ENCODE measurements at places on chromosomes 7 and 10.

DNA sequence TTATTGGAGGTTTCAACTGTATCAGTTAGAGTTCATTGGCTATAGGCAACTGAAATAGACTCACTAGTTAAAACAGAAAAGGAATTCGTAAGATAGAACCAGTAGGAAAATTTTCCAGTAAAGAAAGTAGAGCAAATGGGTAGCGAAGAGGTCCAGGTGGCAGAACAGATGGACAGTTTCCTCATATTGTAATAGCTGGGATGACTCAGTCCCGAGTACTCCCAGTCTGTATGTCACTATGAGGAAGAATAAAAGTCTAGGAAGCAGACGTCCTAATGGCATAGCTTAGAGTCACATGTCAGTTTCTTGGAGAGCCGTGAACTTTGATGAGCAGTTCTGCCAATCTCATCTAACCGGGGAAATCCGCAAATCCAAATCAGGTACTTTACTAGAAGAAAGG lies 95.3 kb downstream of the RNF32 start:
- DNase-seq: no peak

GRCh38 chr7:108667216-108667615 lies 97.5 kb downstream of the DNAJB9 start:
- DNase-seq: no peak

DNA sequence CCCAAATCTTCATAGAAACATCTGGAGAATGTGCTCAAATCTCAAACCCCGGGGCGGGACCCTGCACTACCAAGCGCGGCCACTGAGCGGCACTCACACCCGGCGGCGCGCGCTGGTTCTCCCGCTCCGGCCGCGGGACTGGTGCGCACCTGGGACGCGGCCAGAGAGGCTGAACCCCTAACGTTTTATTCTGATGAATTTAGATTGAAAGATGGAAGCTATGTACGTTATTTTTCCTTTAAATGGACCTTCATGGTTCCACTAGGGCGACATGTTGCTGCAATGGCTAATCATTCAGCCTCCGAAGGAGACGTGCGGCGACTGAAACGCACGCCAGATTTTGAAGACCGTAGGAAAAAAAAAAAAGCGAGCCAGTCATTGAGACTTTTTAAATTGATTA lies 107.0 kb upstream of the INSIG1 start:
- peak; percentile 42 for DNase-seq

- no peak for DNase-seq
Measured at GRCh38 chr7:2800220-2800930, 43.7 kb downstream of the GNA12 start.

DNA sequence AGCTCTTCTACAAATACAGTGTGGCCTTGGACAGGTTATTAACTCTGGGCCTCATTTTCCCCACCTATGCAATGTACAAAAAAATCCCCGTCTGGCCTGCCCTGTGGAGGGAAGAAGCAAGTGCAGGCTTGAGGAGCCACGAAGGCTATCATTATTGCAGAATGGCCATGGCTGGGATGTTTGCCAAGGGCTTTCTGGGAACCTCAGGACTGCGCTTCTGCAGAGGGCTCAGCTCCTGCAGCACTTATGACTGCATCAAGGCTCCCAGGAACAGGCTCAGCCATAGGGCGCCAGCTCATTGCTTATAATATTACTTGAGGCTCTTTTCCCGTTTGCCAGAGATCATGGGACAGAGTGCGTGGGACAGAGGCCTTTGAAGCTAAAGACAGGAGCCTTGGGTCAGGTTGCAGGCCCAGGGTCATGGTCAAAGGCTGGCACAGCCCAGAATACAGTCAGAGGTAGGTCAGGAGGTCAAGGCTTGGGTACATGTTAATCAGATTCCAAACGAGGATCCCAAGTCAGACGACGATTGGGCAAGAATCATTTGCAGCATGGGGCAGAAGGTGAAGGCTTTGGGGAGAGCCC lies 20.6 kb upstream of the C10orf105 start:
- DNase-seq: no peak

- no peak for DNase-seq
Measured at GRCh38 chr7:112908086-112908485, 117.9 kb upstream of the TMEM168 start.

GRCh38 chr10:16968416-16969041 lies 151.3 kb upstream of the RSU1 start:
- no peak for DNase-seq

DNA sequence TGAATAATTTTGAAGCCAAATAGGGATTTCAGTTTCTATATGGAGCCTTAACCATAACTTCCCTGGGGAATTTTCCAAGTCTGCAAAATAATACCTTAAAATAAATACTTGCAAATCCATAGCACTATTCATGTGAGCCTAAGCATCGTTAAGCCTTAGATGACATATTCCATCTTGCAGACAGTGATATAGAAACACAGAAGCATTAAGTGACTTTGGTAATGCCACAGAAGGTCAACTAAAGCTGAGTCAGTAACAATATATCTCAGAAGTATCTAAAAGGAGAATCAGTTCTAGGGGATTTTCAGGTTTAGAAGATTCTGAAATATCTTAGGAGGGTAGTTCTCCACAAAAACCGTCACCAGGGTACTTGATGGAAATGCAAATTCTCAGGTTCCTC lies 163.4 kb upstream of the COL1A2 start:
- no peak for DNase-seq

DNA sequence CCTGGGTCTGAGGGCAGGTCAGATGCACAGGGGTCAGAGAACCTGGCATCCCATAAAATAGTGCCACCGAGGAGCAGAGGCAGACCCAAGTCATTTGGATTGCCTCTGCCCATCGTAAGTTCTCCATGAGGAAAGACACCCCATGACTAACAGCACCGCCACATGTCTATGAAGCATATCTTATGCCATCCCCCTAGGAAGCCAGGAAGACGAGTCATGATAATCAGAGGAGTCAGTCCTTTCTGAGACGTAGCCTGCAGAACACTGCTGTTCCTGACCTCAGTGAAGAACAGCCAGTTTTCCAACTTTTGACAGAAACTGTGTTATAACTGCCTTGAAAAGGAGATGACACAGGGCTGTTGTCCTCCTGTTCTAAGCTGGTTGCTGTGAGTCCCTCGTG lies 51.2 kb downstream of the INSYN2A start:
- no peak for DNase-seq

DNA sequence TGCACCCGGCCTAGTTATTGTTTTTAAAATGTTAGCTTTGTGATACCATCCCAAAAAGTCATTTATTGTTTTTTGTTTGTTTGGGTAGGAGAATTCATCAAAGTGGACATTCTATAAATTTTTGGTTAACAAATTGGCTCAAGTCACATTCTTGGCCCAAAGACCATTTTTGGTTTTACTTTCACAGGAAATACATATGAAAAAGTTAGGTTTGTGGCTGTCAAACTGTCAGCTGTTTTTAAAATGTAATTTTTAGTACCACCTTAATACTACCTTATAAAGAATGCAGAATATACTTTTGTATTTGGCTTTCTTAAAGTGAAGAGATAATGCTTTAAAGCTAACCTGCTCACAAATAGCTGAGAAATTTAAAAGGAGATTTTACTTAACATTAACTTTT lies 25.1 kb downstream of the TMEM168 start:
- DNase-seq: no peak

DNA sequence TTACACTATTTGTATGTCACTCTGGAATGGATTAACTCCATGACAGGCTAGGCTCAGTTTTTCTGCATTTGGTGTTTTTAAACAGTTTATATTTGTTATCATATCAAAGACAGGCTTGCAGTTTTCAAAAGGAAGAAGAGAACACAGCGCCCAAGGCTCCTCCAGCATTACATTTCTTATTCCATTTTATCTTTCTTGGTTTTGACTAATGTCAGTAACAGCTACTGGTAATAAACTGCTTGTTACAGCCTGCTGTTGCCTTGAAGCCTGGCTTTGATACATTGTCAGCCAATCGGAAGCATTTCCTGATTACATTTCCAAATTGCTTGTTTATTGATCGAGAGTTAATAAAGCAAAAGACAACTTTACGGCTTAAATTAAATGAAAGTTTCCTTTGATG lies 166.0 kb upstream of the MDFIC start:
- no peak for DNase-seq

DNA sequence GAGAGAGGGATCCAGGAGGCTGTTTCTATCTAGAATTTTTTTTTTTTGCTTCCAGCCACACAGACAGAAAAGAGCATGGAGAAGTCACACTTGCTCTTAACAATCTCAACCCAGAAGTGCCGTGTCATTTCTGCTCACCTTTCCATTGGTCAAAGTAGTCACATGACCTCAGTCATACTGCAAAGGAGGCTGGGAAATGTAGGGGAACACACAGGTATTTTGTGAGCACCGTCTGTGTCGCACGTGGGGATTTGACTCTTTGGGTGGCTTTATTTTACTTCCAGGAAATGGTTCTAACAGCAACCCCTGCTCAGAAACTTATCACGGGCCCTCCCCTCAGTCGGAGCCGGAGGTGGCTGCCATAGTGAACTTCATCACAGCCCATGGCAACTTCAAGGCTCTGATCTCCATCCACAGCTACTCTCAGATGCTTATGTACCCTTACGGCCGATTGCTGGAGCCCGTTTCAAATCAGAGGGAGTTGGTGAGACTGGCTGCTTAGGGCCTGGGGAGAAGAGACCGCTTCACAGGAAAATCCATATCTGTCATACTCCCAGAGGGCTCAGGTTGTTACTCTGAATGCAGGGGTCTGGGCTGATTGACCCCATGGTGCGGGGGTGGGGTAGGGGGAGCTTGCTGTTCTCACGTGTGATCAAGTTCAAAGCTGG lies 13.1 kb upstream of the CPA1 start:
- DNase-seq: peak; percentile 11

DNA sequence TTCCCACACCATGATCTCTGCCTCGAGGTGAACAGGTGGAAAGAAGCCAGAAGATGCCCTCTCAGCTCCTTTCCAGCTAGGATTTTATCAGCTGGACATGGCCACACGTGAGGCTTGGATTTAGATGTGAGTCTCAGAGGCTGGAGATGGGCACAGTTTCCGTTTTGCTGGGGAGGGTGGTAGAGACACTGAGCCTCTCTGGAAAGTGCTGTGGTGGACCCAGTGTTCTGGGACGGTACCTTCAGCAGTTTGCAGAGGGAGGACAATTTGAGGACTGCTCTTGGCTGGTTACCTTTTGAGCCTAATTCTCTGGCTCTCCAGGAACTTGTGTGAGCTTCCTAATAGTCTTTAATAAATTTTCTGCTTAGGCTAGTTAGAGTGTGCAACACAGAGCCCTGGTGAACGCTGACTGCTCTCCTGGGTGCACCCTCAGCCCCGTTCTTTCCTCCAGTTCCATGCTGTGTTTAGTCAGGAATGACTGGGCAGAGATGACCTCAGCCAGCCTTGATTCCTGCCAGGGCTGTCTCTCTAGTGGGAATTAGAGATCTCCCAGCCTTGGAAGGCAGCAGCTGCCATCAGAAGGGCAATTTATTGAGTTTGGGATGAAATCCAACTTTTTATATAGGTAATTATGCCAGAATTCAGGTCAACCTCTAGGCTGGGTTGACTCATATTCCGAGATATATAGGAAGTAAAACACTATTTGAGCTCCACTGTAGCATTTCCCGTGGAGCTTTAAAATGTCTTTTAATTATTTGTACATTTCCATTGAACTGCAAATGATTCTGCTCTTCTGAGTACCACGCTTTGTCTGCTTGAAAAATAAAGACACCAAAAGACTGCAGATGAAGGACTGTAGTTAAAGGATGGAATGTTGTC lies 103.9 kb downstream of the GATA3 start:
- DNase-seq: no peak

GRCh38 chr7:98079891-98080648 lies 26.6 kb upstream of the LMTK2 start:
- DNase-seq: no peak

- no peak for DNase-seq
Measured at GRCh38 chr10:127992376-127992775, 85.5 kb downstream of the PTPRE start.

- no peak for DNase-seq
Measured at GRCh38 chr10:116671274-116671926, 50.6 kb downstream of the PNLIPRP2 start.

DNA sequence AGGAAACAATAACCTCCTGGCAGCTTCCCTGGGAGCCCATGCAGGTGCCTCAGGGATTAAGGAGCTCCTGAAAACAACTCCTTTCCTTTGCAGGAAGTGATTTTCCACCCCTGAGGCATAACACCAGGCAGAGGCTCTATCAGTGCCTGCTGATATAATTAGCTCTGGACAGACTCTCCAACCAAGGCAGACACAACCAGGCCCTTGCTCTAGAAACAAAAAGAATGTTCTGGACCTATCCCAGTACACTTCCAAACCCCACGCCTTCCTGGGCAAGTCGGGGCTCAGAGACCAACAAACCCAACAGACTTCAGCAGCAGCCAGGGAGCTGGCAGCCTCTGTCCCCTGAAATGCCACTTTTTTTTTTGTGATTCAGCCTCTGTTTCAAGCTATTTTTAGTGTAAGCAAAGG lies 247.1 kb downstream of the KCNMA1 start:
- no peak for DNase-seq

GRCh38 chr10:770975-771374 lies 81.5 kb upstream of the DIP2C start:
- DNase-seq: no peak

GRCh38 chr7:21758286-21758685 lies 187.4 kb downstream of the CDCA7L start:
- no peak for DNase-seq

DNA sequence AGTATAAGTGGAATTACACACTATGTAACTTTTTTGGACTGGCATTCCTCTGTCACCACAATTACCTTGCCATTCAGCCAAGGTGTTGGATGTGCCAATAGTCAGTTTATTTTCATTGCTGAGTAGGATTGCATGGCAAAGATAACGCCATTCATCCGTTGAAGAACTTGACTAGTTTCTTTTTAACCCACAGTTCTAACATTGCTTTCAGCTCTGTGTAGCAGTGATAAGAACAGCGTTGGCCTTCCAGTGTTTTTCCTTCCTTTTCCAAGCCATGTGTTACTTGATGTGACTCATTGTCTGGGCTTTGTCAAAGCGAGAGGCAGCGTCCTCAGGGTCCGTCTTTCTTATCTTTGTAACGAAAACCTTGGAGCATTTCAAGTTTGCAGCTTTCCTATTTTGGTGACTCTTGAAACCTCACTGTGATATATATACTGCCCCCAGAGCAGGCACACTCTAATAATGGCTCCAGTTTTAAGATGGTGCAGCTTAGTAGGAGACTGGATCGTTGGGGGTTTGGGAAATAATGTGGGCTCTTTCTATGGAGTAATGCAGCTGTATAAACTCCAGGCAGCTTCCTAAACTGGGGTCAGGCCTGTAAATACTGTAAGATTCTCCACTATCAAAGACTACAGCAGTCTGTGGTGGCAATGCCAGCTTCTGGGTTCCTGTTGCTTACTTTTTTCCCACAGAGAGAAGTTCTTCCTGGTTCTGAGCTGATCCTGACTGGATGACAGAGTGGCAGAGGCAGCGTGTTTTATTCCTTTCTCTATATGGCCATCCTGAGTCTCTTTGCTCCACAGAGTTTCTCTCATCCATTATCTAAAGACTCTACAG lies 41.7 kb downstream of the AKR1E2 start:
- DNase-seq: no peak

- no peak for DNase-seq
Measured at GRCh38 chr7:46830-47140, 145.6 kb upstream of the FAM20C start.

GRCh38 chr7:102836191-102836919 lies 76.4 kb upstream of the LRRC17 start:
- DNase-seq: no peak

- no peak for DNase-seq
Measured at GRCh38 chr10:96606216-96606615, 19.4 kb upstream of the TM9SF3 start.

- no peak for DNase-seq
Measured at GRCh38 chr10:61842755-61843497, 58.6 kb upstream of the ARID5B start.

All from CD4-positive, alpha-beta T cell treated with Interleukin-6 at 100 ng/mL for 8 hours (primary cell).